ENCODE measurements at places on chromosomes 1 and 21.

GRCh38 chr1:21761052-21761451, 21.9 kb downstream of the USP48 start:
- no peak for DNase-seq

DNA sequence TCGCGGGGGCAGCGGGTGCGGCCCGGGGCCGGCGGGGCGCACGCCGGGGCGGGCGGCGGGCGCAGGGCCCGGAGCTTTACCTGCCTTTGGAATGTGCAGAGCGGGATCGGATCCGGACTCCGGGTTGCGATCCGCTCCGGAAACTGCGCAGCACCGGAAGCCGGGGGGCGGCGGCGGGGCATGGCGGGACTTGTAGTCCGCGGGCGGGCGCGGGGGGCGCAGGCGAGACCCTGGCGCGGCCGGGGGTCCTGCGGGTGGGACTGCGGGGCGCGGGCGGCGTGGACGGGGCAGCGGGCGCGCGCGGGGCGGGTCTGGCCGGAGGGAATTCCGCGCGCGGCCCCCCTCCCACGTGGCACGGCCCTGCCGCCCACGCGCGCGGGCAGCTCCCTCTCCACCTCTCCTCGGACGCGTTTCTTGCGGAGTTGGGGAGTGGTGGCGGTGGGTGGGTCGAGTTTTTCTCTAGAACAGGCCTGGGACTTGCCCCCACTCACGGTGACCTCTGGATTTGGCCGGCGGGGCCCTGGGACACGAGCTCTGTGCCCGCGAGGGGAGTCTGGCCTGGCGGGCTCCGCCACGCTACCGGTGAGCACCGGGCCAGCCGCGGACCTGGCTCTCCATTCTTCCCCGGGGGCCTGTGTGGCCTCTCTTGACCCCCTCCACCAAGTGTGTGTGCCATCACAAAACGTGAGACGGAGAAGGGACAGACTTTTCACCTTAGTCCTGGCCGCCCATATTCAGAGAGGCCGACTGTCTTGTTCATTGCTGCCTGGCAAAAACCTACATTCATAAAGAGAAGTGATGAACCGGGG, at the start of gene PRDM15:
TSS of gene PRDM15 (minus strand) at position 155 of the 809 bp plus-strand sequence. CDS start 18,981 bp downstream, outside the sequence.
- peak; percentile 84 for DNase-seq

DNA sequence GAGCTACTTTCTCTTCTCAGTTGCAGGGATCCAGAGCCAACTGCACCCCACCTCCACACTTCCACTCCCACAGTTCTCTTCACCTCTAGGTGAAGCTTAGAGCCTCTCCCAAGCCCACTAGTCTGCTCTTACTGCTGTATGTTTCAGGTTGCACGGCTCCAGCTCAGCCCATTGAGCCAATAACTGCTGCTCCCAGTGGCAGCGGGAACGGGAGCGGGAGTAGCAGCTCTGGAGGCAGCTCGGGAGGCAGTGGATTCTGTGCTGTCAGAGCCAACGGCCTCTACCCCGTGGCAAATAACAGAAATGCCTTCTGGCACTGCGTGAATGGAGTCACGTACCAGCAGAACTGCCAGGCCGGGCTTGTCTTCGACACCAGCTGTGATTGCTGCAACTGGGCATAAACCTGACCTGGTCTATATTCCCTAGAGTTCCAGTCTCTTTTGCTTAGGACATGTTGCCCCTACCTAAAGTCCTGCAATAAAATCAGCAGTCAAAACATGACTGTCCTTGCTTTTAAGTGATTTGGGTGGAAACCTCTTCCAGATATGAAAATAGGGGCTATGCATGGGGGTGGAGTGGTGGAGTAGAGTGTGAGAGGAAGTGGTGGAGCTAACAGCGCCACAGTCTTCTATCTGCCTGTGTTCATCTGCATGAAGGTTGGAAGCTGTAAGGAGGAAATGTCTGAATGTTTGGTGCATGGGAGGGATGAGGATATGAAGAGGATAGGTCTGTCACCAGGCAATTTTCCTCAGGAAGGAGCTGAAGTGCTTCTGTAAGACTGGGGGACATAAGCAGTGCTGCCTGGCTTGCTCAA, 29.6 kb downstream of the CHIA start:
- DNase-seq, result no peak

- DNase-seq, result no peak
These were observed 143.1 kb downstream of the TGFBR3 start for GRCh38 chr1:91742848-91743292.

GRCh38 chr21:27155130-27155500, 188.2 kb upstream of the ADAMTS5 start:
- no peak for DNase-seq

DNA sequence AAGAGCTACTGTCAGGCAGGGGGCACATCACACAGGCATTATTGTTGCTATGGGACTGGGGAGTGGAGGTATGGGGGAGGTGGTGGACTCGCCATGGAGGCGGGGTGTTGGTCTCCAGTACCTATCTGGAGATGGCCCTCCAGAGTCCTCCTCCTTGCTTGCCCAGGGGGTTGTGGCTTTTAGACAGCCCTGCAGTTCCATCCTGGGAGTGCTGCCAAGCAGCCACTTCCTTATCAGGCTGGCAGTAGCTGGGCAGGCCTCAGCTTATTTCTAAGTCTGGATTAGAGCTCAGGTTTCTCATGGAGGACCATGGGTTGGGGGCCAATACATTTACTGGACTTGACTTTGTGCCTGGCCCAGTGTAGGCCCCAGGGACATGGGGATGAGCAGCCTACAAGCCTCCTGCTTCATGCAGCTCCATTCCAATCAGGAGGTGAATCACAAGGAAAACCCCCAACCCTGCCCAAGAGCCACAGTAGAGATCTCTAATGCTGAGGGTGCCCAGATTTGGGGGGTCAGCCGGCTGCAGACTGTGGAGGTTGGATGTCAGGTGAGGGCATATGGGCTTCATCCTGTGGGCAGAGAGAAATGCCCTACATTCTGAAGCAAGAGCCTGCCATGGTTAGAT, 210.7 kb upstream of the EDN2 start:
- no peak for DNase-seq

DNA sequence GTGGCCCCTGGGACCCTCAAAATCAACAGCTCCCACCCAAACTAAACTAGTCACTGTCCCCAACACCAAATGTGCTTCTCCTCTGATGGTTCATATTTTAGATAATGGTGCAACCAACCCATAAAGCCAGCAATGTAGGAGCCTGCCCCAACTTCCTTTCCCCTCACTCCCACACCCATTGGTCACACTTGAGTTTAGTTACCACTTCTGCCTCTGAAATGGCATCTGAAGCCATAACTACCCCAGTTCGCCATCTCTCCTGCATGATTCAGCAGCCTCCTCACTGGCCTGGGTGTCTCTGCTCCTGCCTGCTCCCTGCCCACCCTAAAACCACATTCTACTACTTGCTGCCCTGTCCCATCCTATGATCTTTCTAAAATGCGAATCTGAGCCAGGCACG, 3.4 kb upstream of the CDCP2 start:
- DNase-seq, result no peak

Measured in caudate nucleus (tissue), 63 donors.